MG63 (cell line): ENCODE measurements at places on chromosomes 2 and 18.

- DNase-seq = no peak
Measured at GRCh38 chr2:65037178-65037577, 19.0 kb upstream of the CEP68 start.

GRCh38 chr2:173557497-173557896 lies 202.8 kb downstream of the CDCA7 start:
- DNase-seq = no peak

DNA sequence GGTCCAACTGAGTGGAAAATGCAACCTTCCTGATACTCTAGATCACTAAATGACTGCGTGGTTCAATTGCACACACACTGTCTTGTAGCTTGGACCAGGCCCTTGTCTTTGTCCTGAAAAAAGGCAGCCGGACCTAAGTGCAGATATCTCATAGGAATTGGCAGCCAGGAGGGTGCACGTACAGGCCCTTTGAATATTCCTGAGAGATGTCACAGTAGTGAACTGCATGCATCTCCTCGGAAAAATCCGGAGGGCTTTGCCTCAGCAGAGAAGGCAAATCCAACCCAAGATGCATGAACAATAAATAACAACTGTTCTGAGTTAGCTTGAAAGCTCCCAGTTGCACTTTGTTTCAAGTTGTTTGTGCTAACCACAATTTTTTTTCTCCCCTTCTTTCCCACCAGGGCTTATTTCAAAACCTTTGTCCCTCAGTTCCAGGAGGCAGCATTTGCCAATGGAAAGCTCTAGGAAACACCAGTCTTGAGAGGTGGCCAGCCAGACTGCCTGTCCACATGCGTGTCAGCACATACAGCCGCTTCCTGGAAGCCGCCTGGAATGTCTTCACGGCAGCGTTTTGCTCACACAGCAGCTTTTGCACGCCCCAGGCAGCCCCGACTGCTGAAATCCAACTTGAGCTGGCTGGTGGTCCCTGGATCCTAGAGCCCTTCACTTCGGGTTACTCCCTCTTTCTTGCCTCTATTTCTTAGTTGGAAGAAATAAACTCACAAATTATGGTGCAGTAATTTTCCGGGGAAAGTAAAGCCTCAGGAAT lies 54.4 kb upstream of the FOSL2 start:
- peak; percentile 86 for DNase-seq

- no peak for DNase-seq
Measured at GRCh38 chr2:83240611-83241010, 1218.5 kb downstream of the SUCLG1 start.

- DNase-seq = no peak
Measured at GRCh38 chr2:88500691-88501090, 48.2 kb upstream of the FOXI3 start.

DNA sequence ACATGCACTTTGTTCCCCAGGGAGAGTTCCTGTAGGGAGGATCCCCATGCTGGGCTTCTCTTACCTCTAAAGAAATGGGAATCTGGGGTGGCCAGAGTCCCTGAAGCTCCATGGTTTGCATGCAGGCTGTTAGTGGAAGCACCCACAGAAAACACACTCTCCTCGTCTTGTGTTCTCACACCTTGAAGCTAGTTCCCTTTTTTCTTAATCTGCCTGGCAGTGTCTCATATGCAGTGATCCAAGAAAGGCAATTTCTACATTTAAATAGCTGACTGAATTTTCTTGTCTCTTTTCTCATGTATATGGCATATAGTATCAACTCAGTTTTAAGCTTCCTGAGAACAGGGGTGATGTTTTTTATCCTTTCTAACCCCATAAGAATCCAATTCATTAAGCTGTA lies 65.0 kb downstream of the LINC00305 start:
- no peak for DNase-seq

DNA sequence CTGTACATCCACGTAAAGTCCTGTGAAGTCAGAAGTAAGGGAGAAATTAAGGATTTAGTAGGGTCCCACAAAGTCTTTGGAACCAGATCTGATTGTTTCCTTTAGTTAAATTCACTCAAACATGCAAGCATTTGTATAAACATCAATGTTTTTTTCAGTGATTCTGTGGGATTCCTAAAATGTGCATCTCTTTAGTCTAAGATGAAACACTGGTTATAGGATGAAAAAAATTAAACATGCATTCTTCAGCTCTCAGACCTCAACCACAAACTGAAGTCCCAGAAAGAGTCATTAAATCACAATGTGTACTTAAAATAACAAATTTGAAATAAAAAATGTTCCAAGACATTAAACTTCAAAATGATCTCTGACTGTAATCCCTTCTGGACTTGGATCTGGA lies 76.5 kb upstream of the APCDD1 start:
- no peak for DNase-seq

- no peak for DNase-seq
Measured at GRCh38 chr2:157269922-157270321, 12.4 kb downstream of the GALNT5 start.

GRCh38 chr18:3219631-3220335 lies at the start of gene MYOM1:
MYOM1 (minus strand) TSS chr18:3219968; CDS start chr18:3215223, 4,745 bp downstream.
- DNase-seq = no peak

DNA sequence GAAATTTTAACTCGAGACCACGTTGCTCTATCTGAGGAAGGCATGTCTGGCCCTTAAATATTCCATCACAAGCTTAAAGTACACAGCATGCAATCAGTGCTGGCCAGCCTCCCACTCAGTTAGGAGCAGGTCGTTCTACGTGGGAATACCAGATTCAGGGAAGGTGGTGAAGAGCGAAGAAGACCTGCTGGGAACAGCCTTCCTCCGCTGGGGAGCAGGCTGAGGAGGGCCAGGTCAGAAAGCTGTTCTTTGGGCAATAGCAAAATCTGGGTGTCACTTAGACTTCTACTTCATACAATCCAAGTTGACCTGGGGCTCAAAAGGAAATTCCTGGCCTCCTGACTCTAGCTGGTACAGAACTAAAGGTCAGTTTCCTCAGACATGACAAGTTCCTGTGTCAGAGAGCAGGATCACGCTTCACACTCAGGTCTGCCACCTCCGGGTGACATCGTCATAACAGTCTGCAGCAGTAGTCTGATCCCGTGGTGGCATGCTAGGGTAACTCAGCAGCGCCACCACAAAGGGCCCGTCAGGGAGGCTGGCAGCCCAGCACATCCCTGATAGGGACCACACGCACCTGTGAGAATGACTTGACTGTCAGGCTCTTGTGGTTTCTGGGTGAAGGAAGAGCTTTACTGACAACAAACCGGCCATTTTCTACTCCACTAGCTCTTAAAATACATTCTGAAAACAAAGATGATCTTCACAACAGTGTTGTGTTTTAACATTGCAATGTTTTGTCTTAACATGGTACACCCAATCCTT lies 35.2 kb upstream of the NAPG start:
- no peak for DNase-seq

DNA sequence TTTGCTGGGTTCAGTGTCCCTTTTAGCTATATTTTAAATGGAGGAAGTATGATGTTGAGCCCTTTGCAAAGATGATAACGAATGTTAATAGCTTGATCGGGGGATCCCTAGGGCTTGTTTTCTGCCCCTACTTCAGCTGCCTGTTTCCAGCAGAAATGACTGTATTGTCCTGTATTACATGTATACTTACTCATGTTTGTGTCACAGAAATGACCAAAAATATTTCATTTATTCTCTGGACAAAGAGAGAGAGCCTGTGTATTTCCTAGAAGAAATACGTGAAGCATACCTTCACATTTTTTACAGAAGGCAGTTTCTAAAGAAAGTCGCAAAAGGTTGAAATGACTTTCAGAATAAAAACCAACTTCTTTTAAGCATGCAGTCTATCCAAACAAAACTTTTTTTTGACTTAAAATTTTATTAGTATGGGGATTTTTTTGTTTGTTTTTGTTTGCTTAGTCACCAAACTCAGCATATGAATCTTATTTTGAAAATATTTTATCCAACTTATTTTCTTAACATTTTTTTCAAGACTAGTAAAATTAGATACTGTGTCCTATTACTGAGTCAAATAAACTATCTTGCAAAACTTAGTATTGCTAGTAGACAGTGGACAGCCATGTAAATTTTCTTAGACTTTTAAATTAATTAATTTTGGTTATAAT lies 68.9 kb downstream of the PTRHD1 start:
- no peak for DNase-seq

DNA sequence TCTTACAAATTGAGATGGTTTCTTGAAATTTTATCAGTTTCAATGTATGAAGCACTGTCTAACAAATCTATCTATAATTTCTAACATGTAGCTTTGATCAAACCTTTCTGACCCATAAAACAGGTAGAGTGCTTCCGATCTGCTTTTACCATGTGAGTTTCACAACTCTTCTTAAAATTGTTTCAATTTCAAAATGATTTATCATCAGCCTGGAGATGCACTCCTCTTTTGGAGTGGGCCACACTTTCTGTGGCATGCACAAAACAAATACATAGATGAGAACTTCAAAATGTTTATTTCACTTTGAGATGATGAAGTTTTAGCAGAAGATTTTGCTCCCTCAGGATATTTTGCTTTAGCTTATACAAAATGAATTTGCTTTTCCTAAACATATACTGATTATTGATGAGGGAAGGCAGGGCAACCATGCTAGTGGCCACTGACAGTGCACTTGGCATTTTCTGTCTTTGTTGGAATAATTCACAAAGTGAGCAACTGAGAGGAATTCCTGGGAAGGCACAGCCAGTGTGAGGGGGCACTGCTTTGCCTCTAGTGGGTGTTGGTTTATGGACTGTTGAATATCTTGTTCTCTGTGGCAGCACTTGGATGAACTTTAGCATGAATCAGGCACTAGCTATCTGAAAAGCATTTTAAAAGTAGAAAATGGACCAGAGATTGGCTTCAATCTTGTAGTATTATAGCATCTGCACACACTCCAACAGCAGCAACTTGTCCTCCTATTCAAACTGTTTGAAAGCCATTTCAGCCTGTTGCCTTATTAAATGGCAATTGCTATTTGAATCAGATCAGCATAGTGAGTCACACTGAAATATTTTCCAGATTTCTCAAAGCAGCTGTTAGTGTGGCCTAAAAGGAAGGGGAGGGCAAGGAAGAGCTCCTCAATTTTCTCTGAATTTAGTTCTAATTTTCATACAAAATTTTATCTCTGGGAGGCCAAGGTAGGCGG lies 193.2 kb downstream of the CCDC85A start:
- DNase-seq = no peak

DNA sequence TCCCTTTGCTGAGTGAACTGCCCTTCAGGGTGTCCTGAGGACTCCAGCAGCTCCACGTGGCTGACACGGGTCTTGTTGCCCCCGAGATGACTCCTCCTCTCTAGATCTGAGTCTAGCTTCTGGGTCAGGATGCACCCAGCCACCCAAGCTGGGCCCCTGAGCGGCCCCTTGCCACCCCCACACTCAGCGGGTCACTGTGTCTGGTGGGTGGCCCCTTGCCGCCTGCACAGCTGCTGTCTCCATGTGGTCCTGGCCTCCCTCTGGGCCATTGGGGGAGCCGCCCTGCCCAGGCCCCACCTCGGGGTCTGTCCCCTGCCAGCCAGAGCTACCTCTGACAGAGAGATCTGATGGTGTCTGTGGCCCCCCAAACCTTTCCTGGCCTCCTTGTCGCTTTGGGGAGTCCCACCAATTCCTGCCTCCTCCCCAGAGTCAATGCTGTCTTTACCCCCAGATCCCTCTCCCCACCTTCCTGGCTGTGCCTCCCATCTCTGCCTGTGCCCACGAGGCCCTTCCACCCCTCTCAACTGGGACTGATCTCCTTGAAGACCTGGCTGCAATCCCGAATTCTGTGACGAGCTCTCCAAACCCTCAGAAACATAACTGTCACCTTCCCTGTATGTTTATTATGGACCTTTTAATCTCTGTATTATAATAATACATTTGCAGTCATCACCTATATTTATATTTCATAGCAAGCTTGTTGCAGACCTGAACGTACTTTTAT lies 46.5 kb downstream of the TWIST2 start:
- DNase-seq = no peak

DNA sequence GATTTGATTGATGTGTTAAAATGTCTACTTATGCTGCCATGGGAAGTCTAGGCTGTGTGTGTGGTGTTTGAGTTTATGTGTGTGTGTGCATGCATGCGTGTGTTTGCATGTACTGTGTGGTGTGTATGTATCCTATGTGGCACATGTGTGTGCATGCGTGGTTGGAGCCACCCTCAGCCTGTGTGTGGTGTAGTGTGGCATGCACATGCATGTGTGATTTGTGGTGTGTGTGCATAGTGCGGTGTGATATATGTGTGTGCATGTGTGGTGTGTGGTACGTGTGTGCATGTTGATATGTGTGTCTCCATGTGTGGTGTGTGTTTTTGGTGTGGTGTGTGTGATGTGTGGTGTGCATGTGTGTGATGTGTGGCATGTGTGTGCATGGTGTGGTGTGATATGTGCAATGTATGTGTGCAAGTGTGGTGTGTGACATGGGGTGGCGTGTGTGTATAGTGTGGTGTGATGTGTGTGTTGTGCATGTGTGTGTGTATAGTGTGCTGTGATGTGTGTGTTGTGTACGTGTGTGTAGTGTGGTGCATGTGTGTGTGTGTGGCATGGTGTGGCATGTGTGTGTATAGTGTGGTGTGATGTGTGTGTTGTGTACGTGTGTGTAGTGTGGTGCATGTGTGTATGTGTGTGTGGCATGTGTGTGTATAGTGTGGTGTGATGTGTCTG lies 66.6 kb upstream of the HDAC4 start:
- no peak for DNase-seq

GRCh38 chr2:100419915-100420314 lies 2.4 kb upstream of the CHST10 start:
- DNase-seq = no peak

- DNase-seq = no peak
Measured at GRCh38 chr2:124046332-124046731, 21.2 kb downstream of the CNTNAP5 start.

DNA sequence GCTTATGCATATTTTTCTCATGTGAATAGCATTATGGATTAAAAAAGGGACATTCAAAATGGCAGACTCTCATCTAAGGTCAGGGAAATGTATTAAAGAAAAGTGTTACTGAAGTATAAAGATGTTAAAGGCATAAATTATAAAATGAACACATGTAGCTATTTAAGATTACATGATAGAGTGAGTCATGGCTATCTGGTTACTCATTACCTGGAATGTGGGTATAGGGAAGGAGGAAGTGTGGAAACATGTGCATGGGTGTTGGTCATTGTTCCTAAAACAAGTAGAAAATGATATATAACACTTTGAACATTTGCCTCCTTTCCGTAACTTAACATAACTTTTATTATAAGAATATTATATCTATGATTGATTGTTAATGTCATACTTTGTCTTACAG lies 66.4 kb downstream of the MYO1B start:
- no peak for DNase-seq

DNA sequence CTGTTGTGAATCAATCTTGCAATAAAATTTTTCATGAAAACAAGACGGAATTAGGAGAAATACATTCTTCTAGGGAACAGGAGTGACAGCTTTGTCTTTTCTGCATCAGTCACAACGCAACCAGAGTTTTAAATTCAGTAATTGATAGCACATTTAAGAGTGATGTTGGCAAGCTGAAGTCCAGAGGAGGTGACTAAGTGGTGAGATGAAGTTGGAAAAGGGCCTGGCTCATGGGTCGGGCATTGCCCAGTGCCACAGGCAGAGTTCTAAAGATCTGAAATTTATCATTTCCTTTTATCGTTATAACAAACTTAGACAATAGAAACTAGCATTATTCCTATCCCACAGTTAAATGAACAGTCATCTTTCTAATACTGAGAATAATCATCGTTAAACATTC lies 764.6 kb upstream of the ZEB2 start:
- peak; percentile 65 for DNase-seq
